ENCODE measurements at places on chromosomes 3 and 15. TPM values are rescaled to one million over a fixed set of nuclear protein-coding genes. Genes with fewer than 3 reads are reported as not detected.

TMCO5A gene
- not detected for total RNA-seq

GRCh38 chr3:94063496-94064119, 747 bp downstream of the NSUN3 start:
- DNase-seq = no peak

- no peak for DNase-seq
Observed at GRCh38 chr15:84099181-84099580, 136.4 kb upstream of the GOLGA6L4 start.

DNA sequence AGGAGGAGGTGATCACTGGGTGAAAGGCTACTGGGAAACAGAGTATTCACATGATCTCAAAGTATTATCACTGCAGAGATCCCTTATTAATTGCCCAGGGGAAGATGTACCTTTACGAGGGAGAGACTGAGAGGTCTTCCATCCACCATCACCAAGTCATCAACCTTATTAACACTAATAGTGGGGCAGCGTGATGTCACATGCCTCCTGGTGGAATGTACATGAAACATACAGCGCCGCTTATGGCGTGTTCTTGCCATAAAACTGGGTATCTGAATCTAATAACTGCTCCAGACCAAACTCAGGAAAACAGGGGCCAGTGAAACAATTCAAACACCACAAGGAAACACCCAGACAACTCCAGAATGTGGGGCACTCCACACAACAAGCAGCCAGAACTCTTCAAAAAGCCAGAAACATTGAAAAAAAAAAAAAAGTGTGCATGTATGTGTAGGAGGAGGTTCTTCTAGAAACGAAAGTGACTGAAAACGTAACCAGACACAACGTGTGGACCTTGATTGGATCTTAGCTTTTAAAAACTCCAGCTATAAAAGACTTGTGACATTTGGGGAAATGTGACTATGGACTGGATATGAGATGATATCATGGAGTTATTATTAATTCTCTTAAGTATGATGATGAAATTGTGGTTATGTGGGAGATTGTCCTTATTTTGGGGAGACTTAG, 4.6 kb downstream of the STIMATE start:
- DNase-seq = peak; percentile 47

All from myocyte (in vitro differentiated cells).